Regular cardiac myocyte (primary cell): ENCODE measurements at places on chromosomes 16 and 17. TPM values are rescaled to one million over a fixed set of nuclear protein-coding genes. Genes with fewer than 3 reads are reported as not detected.

The NGFR gene
- total RNA-seq: 0.19 and 0.28 TPM in 2 replicates

The STX1B gene
- 0.19 and 0.28 TPM in 2 replicates for total RNA-seq

The CALB2 gene
- total RNA-seq: 0.38 and 1.7 TPM in 2 replicates

The MT4 gene
- not detected in 2 replicates for total RNA-seq

The DBF4B gene
- total RNA-seq: 2.5 and 5.9 TPM in 2 replicates

The PSMD7 gene
- 78.9 and 105 TPM in 2 replicates for total RNA-seq

The TNFRSF12A gene
- total RNA-seq: 258 and 401 TPM in 2 replicates

The CCL16 gene
- not detected in 2 replicates for total RNA-seq

The SGF29 gene
- total RNA-seq: 6.2 and 7.1 TPM in 2 replicates

The ZG16B gene
- total RNA-seq: 2.5 and 3.8 TPM in 2 replicates
